Tibial artery (tissue), 4 donors: ENCODE measurements at places on chromosomes 12 and 14.

DNA sequence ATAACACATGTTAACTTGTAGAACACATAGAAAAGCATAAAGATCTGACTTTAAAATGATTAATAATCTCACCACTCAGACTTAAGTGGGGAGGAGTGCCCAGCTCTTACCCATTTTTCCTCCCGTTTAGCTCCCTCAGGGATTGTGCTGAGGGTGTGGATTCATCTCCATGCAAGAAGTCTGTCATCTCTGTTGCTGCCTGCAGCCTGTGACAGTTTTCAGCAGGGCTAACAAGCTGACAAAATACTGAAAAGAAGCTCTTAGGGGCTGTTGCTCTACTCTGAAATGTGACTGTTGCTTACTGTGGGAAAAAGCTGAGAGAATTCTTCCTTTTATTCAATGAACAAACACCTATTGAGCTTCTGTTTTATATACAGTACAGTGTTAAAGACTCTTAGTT is 216.2 kb downstream of the CPNE8 start:
- DNase-seq: no peak
- H3K4me1 ChIP-seq: no peaks in the 10 kb centered on the region
- H3K36me3 ChIP-seq: peaks cover 9% of the 10 kb centered on the region

GRCh38 chr14:79709573-79709972 is 501.7 kb downstream of the DIO2 start:
- H3K27ac ChIP-seq: no peak overlapping the region
- no peak overlapping the region for H3K4me3 ChIP-seq
- H3K27me3 ChIP-seq: no peaks in the 10 kb centered on the region
- DNase-seq: no peak
- no peaks in the 10 kb centered on the region for H3K36me3 ChIP-seq

DNA sequence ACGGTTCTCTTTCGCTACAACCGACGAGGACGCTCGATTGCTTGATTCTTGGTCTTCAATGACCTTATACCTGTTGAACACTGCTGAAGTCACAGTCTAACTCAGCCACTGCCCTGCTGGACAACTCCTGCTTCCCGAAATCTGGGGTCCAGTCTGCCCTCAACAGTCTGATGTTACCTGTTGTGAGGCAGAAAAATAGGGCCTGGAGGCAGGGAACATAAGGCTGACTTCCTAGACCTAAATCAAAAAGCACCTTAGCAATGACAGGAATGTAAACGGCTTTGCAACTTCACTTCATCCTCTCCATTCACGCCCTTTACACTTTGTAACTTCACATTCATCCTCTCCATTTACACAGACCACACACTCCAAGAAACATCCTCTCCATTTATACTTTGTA is 597 bp upstream of the GLTP start:
- no peaks in the 10 kb centered on the region for H3K36me3 ChIP-seq
- no peak for DNase-seq
- peaks cover 13% of the 10 kb centered on the region for H3K4me1 ChIP-seq

GRCh38 chr14:105325716-105326567 is 11.4 kb downstream of the PACS2 start:
- DNase-seq: no peak
- no peaks in the 10 kb centered on the region for H3K27me3 ChIP-seq
- H3K4me1 ChIP-seq: no peaks in the 10 kb centered on the region
- no peak overlapping the region for H3K4me3 ChIP-seq

DNA sequence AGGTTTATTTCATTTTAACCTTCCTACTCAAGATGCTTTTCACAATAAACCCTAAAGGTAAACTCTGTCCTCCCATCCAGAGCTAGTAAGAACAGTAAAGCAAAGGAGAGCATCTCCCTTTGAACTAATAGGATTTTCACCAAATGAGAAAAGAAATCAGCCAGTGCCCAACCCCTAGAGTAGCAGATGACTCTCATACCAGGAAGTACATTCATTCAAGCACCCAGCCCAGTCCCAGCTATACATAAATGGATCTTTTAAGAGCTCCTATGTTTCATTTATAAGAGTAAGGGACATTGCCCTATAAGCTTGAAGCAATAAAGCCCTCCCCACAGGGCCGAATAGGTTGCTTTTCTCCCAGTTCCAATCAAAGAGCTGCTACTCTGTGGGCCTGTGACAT is 7.6 kb downstream of the BAZ2A start:
- peaks cover 63% of the 10 kb centered on the region for H3K4me1 ChIP-seq
- no peaks in the 10 kb centered on the region for H3K27me3 ChIP-seq
- H3K4me3 ChIP-seq: no peak overlapping the region
- no peak overlapping the region for H3K27ac ChIP-seq

DNA sequence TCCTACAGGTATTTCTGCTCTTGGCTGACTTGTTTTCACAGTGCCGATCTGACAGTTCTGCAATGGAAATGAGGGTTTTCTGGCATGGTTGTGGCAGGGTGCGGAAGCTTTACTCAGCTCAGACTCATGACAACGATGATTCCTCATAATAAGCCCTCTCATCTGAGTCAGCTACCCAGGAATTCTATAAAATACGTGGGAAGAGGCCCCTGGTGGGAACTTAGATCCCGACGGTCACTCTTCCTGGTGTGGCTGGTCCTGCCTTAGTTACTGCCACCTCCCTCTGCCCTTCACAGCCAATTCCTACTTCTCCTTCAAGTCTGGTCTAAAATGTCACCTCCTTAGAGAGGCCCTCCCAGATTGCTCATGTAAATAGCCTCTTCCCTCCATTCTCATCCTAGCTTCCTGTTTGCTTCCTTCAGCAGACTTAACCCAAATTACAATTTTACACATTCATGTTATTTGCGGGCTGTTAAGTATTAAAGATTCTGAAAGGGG is 104.2 kb upstream of the MAP1LC3B2 start:
- peak overlapping the region; percentile 77 for H3K27ac ChIP-seq
- no peak overlapping the region for H3K4me3 ChIP-seq
- no peak for DNase-seq
- H3K36me3 ChIP-seq: no peaks in the 10 kb centered on the region
- no peaks in the 10 kb centered on the region for H3K4me1 ChIP-seq
- no peaks in the 10 kb centered on the region for H3K27me3 ChIP-seq

DNA sequence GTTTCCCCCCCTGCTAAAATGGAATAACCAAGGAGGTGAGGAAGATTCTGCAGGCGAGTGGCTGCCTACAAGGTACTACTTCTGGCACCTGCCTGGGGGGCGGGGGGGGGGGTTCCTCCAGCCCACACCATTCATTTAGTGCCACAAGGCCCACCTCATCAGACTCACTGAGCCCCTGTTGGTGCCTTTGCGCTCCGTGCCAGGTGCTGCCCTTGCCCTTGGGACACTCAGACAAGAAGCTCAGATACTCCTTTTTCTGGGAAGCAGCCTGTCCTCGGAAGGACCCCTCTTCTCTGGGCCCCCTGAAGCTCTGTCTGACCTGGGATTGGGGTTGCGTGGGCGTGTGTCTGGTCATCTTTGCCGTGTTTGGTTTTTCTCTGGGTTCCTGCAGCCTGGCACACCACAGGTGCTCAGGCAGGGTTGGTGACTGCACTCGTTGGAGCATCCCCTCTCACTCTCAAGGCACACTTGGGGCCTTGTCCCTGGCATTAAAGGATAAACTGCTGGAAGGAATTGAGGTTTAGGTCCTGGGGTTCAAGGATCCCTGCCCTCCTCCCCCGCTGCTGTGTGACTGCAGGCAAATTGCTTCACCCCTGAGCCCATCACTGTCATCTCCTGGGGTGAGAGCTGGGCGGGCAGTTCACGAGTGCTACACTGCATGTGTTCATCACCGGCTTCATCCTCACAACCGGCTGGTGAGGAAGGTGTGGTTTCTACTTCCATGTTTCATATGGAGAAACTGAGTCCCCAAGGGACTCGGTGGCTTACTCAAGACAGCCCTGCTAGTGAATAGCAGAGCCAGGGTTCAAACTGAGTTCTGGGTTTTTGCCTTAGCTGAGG is 16.9 kb downstream of the FAM222A start:
- H3K36me3 ChIP-seq: no peaks in the 10 kb centered on the region
- no peak overlapping the region for H3K4me3 ChIP-seq

- no peak for DNase-seq
- no peaks in the 10 kb centered on the region for H3K4me1 ChIP-seq
- no peaks in the 10 kb centered on the region for H3K36me3 ChIP-seq
These were observed 186.7 kb downstream of the EFCAB11 start for GRCh38 chr14:89767861-89768268.

DNA sequence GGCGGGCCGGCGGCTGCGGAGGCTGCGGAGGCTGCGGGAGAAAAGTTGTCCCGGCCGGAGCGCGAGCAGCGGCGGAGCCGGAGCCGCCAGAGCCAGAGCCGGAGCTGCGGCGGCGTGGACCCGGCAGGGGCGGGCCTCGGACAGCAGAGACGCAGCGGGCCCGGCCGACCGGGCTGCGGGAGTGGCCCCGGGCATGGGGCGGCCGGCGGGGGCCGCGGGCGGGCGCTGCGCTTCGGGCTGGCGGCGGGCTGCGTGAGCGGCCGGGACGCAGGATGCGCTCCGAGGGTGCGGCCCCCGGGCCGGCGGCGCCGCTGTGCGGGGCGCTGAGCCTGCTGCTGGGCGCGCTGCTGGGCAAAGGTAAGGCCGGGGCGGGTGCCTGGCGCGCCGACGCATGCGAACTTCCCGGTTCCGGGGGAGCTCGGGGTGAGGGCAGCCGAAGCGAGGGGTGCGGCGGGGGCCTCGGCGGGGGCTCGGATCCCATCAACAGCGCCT is at the start of gene TMEM132C:
TMEM132C (plus strand) TSS at position 40 of the 492 bp plus-strand sequence; CDS start at position 273, 233 bp downstream.
- peak within 1 kb of the TSS; percentile 4 for H3K4me3 ChIP-seq
- DNase-seq: no peak
- no peaks in the 10 kb centered on the region for H3K36me3 ChIP-seq
- H3K27ac ChIP-seq: no peak within 1 kb of the TSS
- H3K27me3 ChIP-seq: no peaks in the 10 kb centered on the region

GRCh38 chr14:94775871-94776210 is 5.9 kb upstream of the GSC start:
- H3K4me1 ChIP-seq: no peaks in the 10 kb centered on the region
- no peaks in the 10 kb centered on the region for H3K36me3 ChIP-seq
- H3K27ac ChIP-seq: no peak overlapping the region
- no peak for DNase-seq
- H3K4me3 ChIP-seq: no peak overlapping the region

DNA sequence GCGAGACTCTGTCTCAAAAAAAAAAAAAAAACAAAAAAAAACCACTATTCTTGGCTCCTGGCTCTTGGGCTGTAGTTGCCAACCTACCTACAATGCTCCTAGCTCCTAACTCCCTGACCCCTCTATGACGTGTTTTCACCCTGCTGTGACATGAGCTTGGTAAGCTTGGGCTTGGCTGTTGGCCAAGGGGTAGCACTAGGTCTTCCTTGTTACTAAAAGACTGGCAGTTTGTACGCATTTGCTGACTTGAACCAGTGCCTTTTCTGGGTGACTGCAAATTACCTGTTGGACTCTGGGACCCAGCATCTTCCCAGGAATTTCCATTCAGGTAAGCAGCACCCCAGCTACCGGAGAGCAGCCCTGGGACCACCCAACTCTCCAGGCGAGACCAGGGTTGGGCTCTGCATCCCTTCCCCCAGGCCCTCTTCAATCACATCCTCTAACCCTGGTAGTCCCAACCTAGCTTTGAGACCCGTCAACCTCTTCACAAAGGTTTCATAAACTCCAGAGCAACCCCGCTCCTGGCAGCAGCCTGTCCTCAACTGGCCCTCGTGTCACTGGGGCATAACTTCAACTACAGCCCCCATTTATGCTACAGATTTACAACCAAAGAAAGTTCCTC is 8.3 kb downstream of the CDK2AP1 start:
- peaks cover 8% of the 10 kb centered on the region for H3K4me1 ChIP-seq
- H3K4me3 ChIP-seq: no peak overlapping the region
- H3K27ac ChIP-seq: no peak overlapping the region
- no peak for DNase-seq
- no peaks in the 10 kb centered on the region for H3K27me3 ChIP-seq

DNA sequence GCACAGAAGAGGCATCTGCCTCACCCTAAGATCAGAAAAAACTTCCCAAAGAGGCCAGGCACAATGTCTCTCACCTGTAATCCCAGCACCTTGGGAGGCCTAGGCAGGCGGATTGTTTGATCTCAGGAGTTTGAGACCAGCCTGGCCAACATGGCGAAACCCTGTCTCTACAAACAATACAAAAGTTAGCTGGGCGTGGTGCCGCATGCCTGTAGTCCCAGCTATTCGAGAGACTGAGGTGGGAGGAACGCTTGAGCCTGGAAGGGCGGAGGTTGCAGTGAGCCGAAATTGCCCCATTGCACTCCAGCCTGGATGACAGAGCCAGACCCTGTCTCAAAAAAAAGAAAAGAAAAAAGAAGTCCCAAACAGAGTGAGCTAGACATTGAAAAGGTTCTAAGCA is 4.5 kb downstream of the ZBTB1 start:
- no peaks in the 10 kb centered on the region for H3K36me3 ChIP-seq
- peaks cover 74% of the 10 kb centered on the region for H3K4me1 ChIP-seq
- no peak for DNase-seq
- H3K27me3 ChIP-seq: no peaks in the 10 kb centered on the region

DNA sequence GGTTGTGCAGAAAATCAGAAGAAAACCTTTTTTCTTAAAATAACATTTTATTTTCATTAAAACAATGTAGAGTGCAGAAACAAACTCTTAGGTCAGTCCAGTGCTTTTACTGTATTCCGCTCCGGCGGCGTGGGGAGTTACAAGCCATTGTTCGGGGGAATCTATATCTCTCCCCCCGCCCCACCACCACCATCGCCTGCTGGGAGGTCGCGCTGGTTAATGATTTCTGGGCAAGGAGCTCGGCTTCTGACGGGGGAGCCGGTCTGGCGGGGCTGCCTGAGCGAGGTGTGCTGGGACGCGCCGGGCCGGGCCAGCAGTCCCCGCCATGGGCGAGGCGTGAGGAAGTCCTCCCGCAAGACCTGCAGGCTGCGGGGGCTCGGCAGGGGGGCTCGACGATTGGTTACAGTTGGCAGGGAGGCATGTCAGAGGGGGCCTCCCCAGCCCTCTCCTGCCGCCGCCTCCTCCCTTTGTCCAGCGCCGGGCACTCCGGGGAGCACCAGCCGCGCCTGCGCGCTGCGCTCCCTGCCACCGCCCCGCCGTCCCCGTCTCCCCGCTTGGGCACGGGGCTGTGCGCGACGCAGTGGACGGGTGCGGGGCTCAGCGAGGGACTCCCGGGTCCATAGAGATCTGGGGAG is 1.0 kb upstream of the DUSP6 start:
- H3K4me3 ChIP-seq: peak overlapping the region; percentile 90
- peaks cover 6% of the 10 kb centered on the region for H3K4me1 ChIP-seq
- H3K36me3 ChIP-seq: no peaks in the 10 kb centered on the region
- H3K27me3 ChIP-seq: no peaks in the 10 kb centered on the region
- peak; percentile 61 for DNase-seq
